ENCODE measurements at places on chromosomes 5 and 9. TPM values are rescaled to one million over a fixed set of nuclear protein-coding genes. Genes with fewer than 3 reads are reported as not detected.

The FABP6 gene
- 64.3 TPM for polyA plus RNA-seq

The OR1J2 gene
- not detected for polyA plus RNA-seq

The PHF24 gene
- polyA plus RNA-seq = 0.37 TPM

The GZMA gene
- polyA plus RNA-seq = 15.9 TPM

The EDIL3 gene
- 2.9 TPM for polyA plus RNA-seq

The IFNA4 gene
- not detected for polyA plus RNA-seq

The CARD9 gene
- 3.5 TPM for polyA plus RNA-seq

DNA sequence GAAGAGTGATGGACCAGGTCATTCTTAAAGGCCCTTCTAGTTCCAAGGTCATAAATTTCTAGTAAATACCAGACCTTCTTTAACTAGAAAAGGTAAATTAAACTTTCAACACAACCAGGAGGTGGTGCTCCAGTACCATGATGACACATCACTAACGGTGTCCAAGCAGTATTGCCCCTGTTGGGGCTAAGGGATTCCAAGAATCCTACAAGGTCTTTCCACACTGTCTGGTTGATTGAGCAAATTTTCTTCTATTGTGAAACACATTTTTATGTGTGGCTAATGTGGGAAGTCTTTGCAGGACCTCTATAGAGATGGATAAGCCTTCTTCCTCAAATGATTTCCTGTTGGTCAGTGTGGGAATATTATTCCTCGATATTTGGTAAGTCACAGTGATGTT is 459.6 kb upstream of the PAPPA start:
- no peaks in the 10 kb centered on the region for H3K27me3 ChIP-seq
- no peaks in the 10 kb centered on the region for H3K4me1 ChIP-seq
- H3K27ac ChIP-seq = no peak overlapping the region
- no peak overlapping the region for H3K4me3 ChIP-seq
- H3K36me3 ChIP-seq = no peaks in the 10 kb centered on the region

DNA sequence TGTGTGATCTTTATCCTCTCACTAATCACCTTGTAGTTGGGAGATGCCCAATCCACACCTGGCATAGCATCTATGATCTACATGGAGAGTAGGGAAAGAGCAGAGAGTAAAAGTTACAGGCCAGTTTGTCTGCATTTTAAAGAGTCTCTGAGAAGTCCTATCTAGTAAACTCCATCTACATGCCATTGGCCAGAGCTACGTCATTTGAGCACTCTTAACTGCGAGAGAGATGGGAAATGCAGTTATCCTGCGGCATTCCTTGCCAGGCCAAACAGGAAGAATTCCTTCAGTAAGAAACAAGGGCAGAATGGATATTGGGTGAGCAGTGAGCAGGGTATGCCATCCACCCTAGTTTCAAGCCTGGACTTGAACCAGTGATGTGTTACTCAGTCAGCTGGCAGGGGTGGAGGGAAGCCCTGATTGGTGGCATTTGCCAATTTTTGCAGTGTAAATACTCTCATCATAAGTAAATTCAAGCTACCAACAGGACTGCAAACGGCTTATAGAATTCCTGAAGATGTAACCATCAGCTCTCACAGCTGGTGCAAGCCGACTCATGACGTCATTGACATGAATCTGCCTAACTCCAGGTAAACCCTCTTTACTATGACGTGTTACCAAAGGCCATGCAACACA is 156.8 kb upstream of the MSX2 start:
- no peaks in the 10 kb centered on the region for H3K4me1 ChIP-seq
- H3K36me3 ChIP-seq = no peaks in the 10 kb centered on the region
- H3K27ac ChIP-seq = no peak overlapping the region
- H3K27me3 ChIP-seq = no peaks in the 10 kb centered on the region
- DNase-seq = no peak
- H3K4me3 ChIP-seq = no peak overlapping the region

GRCh38 chr9:20187318-20187717 is 398.5 kb upstream of the SLC24A2 start:
- H3K36me3 ChIP-seq = no peaks in the 10 kb centered on the region
- no peak overlapping the region for H3K4me3 ChIP-seq
- no peaks in the 10 kb centered on the region for H3K27me3 ChIP-seq

DNA sequence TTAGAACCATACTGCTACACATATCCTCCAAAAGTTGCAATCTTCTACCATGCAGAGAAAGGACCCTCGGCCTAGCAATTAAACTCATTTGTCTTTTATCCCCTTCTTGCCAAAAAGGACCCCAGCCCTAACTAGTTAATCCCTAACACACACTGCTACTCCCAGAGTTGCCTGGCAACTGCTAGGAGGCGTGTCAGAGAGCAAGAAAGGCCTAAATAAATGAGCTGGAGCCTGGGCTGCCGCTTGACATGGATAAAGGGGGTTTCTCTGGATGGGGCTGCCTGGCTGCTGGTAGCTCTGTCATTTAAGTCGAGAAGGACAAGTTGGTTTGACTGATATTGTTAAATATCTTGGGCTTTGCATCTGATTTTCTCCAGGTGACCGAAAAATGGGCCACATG is 194.8 kb downstream of the CRB2 start:
- no peak overlapping the region for H3K27ac ChIP-seq
- H3K4me1 ChIP-seq = peaks cover 11% of the 10 kb centered on the region
- H3K27me3 ChIP-seq = no peaks in the 10 kb centered on the region
- no peak overlapping the region for H3K4me3 ChIP-seq
- DNase-seq = no peak

DNA sequence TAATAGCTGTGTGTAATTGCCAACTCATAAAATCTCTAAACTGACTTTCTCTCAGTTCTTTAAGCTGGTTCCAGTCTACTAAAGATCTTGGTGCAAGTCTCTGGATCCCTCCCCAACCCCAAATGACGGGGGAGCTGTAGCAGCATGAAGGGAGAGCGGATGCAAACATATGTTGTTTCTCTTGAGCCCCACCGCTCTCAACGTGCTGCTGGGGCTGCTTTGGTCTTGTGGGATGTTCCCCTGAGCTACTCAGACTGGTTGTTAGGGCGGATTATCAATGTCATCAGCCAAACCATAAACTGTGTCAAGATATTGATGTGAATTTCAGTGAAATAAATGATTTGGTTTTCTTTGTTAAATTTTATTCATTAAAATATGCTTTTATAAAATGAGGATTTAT is 40.9 kb upstream of the APC start:
- H3K27ac ChIP-seq = no peak overlapping the region
- H3K4me1 ChIP-seq = peaks cover 2% of the 10 kb centered on the region
- no peaks in the 10 kb centered on the region for H3K36me3 ChIP-seq
- H3K27me3 ChIP-seq = no peaks in the 10 kb centered on the region
- no peak overlapping the region for H3K4me3 ChIP-seq

- H3K4me3 ChIP-seq = no peak overlapping the region
- H3K36me3 ChIP-seq = no peaks in the 10 kb centered on the region
- H3K27ac ChIP-seq = no peak overlapping the region
- DNase-seq = no peak
- H3K4me1 ChIP-seq = no peaks in the 10 kb centered on the region
Measured at GRCh38 chr5:125604104-125604503, 819.1 kb upstream of the GRAMD2B start.

- no peaks in the 10 kb centered on the region for H3K4me1 ChIP-seq
- no peaks in the 10 kb centered on the region for H3K27me3 ChIP-seq
- H3K4me3 ChIP-seq = no peak overlapping the region
- H3K27ac ChIP-seq = no peak overlapping the region
- no peaks in the 10 kb centered on the region for H3K36me3 ChIP-seq
Measured at GRCh38 chr9:23850242-23850689, 24.2 kb upstream of the ELAVL2 start.

- H3K4me1 ChIP-seq = no peaks in the 10 kb centered on the region
- no peak overlapping the region for H3K4me3 ChIP-seq
- DNase-seq = no peak
- no peak overlapping the region for H3K27ac ChIP-seq
- peaks cover 9% of the 10 kb centered on the region for H3K36me3 ChIP-seq
Measured at GRCh38 chr9:133690081-133690561, 48.0 kb downstream of the SARDH start.

GRCh38 chr9:117826837-117827236 is 122.6 kb downstream of the TLR4 start:
- H3K36me3 ChIP-seq = no peaks in the 10 kb centered on the region
- H3K4me1 ChIP-seq = peaks cover 3% of the 10 kb centered on the region
- DNase-seq = no peak
- no peak overlapping the region for H3K27ac ChIP-seq
- H3K27me3 ChIP-seq = no peaks in the 10 kb centered on the region

DNA sequence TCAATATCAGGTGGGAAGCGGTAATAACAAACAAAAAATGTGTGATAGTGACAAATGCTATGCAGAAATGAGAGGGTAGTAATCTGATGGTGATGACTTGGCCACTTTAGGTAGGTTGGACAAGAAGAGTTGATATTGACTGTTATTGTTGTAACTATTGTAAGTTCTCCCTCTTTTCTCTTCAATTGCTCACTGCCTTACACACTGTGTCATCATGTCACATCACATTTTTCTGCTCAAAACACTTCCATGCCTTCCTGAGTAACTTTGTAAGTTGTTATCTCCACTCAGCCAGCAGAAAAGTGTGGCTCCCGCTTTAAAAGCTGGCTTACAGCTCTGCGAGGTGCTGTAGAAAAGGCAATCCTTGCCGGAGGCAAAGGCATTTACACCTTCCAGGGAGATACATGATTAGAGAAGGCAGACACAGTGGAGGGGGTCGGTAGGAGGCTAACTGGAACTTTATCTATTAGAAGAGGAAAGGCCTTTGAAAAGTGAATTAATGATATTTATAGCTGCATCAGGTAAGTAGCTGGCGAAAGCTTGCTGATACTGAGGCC is 85.2 kb upstream of the CLINT1 start:
- no peak overlapping the region for H3K4me3 ChIP-seq
- H3K36me3 ChIP-seq = no peaks in the 10 kb centered on the region
- no peaks in the 10 kb centered on the region for H3K4me1 ChIP-seq
- no peaks in the 10 kb centered on the region for H3K27me3 ChIP-seq
- no peak for DNase-seq
